ENCODE measurements at places on chromosomes 2 and 18. TPM values are rescaled to one million over a fixed set of nuclear protein-coding genes. Genes with fewer than 3 reads are reported as not detected.

GRCh38 chr2:125408874-125409538, 1247.0 kb upstream of the GYPC start:
- H3K27me3 ChIP-seq: no peaks in the 10 kb centered on the region
- H3K4me1 ChIP-seq: no peaks in the 10 kb centered on the region
- no peak overlapping the region for H3K27ac ChIP-seq
- H3K4me3 ChIP-seq: no peak overlapping the region
- no peaks in the 10 kb centered on the region for H3K36me3 ChIP-seq
- no peak for DNase-seq

DNA sequence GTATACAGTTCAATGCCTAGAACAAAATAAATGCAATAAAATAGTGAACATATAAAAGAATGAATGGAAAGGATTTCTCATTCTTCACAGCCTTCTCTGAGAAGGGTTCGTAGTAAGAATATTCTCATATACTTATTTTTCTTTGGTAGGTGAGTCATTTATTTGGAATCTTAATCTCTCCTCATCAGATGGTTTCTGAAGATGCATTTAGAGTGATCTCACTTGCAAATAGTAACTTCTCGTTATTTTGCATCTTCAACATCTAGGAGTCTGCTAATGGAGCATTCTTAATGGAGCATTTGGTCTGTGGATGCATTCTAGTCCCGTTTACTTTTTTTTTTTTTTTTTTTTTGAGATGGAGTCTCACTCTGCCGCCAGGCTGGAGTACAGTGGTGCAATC, 3.9 kb downstream of the UBXN4 start:
- H3K4me1 ChIP-seq: peaks cover 11% of the 10 kb centered on the region
- peaks cover 8% of the 10 kb centered on the region for H3K36me3 ChIP-seq
- DNase-seq: no peak
- H3K27ac ChIP-seq: no peak overlapping the region

DNA sequence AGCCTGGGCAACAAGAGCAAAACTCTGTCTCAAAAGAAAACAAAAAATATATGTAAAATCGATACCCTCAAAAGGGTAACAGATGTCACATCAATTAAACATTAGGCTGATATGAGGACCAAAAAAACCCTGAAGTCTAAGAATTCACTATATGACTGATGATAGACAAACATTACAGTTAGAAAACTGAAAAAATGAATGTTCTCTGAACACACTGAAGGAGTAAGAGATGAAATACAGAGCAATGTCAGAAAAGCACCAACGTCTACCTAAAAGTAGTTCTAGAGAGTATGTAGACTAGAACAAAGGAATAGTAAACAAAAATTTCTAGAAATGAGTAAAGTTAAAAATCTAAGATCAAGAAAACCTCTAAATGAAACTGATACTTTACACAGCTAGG, 81.9 kb downstream of the SLC66A3 start:
- no peaks in the 10 kb centered on the region for H3K4me1 ChIP-seq
- no peak for DNase-seq
- H3K27ac ChIP-seq: no peak overlapping the region
- no peaks in the 10 kb centered on the region for H3K36me3 ChIP-seq
- no peak overlapping the region for H3K4me3 ChIP-seq
- no peaks in the 10 kb centered on the region for H3K27me3 ChIP-seq

GRCh38 chr18:27004056-27004829, 138.7 kb upstream of the AQP4 start:
- H3K36me3 ChIP-seq: no peaks in the 10 kb centered on the region
- H3K4me3 ChIP-seq: no peak overlapping the region
- H3K27ac ChIP-seq: no peak overlapping the region

Gene GALR1
- total RNA-seq: 0.40 TPM

Gene HADHB
- total RNA-seq: 127 TPM
